ENCODE measurements at places on chromosomes 3 and 15.

GRCh38 chr3:20141851-20142250 is 44.2 kb downstream of the SGO1 start:
- peak; percentile 89 for DNase-seq

- no peak for DNase-seq
Measured at GRCh38 chr3:21934591-21934990, 183.6 kb upstream of the ZNF385D start.

DNA sequence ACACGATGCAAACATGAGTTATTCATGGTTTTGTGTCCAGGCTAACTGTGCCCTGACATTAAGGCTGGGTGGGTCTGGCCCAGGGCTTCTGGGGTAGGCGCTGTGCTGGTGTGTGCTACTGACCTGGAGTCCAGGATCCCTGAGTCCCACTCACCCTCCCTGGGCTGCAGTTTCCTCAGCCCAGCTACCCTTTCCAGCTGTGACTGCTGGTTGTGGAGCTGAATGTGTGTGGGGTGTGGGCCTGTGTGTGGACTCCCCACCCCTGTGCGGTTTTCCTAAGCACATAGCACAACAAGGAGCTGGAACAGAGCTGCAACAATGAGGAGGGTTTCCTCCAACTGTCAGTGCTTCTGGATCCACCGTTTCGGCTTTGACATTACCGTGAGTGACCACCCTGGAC is 38.0 kb downstream of the SMAD3 start:
- DNase-seq = no peak

DNA sequence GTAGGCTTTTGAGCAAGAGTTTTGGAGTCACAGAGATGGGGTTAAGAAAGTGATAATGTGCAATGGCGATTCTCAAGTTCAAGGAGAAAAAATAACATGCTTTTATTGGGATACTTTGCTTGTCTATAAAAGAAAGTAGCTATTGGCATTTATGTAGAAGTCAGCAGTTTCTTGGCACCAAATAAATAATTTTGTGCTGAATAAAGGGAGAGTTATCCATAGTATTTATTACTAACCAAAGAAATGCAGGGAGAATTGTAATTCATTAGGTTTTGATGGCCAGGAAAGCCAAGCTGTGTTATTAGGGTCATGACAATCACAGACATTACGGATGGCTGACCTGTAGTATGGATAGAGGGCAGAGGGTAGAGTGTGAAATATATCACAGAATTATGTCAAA is 33.1 kb downstream of the BTD start:
- DNase-seq = no peak

GRCh38 chr3:59839810-59840515 is 790.1 kb upstream of the CFAP20DC start:
- no peak for DNase-seq

DNA sequence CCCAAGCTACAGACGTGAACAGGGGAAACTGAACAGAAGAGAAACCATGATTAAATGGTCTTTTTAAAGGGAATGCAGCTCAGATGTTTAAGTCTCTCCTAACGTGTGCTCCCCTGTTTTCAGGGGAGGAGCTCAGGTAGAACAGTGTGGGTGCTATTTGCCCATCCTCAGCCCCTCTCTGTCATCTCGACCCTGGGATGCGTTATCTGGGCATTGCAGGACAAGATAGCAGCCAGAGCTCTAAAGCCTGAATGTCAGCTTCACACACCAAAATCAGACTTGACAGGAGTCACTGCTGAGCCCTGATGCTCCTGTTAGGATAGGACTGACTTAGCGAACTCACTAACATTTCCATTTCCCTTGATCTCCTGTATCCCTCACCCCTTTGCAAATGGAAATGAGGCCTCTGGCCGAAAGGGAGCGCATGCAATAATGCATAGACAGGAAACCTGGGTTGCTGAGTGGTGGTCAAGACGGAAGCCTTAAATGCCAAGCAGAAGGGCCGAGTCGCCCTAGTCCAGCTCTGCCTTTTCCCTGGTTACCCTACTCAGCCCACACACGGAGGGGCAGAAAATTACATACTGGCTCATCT is 234.9 kb upstream of the TPM1 start:
- no peak for DNase-seq

GRCh38 chr15:33729653-33730052 is 238.6 kb upstream of the CHRM5 start:
- DNase-seq = peak; percentile 21

- no peak for DNase-seq
Measured at GRCh38 chr15:42679285-42680141, 57.4 kb downstream of the CDAN1 start.

All from SJCRH30 (cell line).